ENCODE measurements at places on chromosomes 5 and 9.

DNA sequence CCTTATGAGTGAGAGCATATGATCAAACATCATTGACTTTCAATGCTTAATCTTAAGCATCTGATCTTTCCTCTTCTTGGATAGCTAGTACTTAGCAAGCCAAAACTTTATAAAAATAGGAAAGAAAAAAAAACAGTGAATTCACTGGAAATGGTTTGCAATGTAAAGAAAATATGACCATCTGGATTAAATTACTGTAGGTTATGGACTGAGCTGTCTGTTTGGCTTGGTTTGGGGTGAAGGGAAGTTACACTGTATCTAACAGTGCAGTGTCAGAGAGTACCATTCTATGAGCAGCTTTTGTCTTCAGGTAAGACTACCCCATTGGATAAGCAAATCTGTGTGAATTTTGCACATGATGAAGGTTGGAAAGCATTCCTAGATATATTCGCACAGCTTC, 151.4 kb downstream of the TLE1 start:
- DNase-seq = no peak

- no peak for DNase-seq
Measured at GRCh38 chr5:119630752-119631440, 1.5 kb downstream of the FAM170A start.

DNA sequence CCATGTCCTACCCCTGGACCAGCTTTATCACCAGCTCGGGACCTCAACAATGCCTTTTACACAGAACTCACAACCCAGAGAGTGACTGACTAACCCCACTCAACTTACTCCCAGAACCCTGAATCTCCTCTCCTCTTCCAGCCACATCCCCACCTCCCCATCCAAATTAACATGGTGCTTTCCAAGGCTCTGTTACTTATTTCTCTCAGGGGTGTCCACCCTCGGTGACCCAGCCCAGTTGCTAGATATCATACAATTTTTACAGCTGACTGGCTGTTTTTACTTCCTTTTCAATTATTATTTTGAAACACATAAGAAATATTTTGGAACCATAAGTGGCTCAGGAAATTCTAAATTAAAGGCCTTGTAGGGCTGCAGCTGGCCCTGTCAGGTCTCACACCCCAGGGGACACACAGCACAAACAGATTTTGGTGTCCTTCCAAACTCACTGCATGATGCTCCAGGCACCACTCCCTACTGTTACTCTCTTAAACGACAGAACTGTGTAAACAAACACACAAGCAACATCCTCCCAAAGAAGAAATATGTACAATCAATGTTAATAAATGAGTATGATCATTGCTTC, 180.6 kb downstream of the ADAMTS12 start:
- no peak for DNase-seq

DNA sequence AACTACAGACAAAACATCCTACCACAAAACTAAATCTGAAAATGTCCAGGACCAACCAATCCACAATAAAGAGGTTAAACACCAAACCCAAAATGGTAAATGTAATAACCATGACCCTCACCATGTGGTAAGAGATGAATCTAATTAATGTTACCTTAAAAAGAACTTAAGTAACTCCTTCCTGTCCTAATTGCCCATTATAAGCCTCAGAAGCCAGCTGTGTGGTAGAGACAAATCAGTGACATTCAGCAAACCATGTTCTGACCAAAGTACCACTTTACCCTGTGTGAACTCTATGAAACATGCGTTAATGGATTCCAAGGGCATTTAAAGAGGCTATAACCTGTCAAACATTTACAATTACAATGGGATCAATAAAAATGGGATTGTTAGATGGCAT, 25.0 kb downstream of the LPAR1 start:
- DNase-seq = no peak

- DNase-seq = peak; percentile 70
Measured at GRCh38 chr5:176660860-176661641, 13.8 kb downstream of the TSPAN17 start.

DNA sequence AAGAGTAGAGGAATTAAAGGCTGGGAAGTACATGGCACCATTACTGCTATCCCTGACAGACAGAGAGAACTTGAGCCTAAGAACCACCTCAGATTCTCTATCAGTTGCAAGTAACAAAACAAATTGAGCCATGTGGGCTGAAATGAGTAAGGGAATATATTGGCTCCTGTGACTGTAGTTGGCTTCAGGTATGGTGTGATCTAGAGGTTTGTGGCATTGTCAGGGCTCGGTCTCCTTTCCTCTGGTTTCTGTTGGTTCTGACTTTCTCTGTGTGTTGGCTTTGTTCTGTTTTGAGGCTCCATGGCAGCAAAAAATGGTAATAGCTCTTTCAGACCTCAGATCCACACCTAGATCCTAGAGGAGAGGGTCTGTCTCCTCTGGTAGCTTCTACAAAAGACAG, 5.7 kb downstream of the GALNT10 start:
- no peak for DNase-seq

- no peak for DNase-seq
Measured at GRCh38 chr9:16385590-16385989, 484.9 kb downstream of the BNC2 start.

- DNase-seq = no peak
Measured at GRCh38 chr5:7261049-7261448, 134.9 kb upstream of the ADCY2 start.

DNA sequence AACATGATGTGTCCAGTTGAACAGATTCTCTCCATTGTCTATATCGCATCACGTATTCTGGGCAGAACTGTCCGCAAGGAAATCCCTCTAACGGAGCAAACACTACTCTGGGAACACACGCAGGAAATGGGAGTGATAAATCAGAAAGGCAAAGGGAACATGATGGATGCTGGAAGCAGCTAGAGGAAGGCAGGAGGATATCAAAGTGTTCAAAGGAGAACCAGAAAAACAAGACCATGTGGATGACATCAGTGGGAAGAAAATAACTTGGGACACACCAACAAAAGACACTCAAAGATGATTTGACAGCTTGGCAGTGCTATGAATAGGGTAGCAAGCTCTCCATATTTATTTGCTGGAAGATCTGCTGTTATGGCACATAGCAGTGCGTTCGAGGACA, 142.9 kb downstream of the PLK2 start:
- no peak for DNase-seq

DNA sequence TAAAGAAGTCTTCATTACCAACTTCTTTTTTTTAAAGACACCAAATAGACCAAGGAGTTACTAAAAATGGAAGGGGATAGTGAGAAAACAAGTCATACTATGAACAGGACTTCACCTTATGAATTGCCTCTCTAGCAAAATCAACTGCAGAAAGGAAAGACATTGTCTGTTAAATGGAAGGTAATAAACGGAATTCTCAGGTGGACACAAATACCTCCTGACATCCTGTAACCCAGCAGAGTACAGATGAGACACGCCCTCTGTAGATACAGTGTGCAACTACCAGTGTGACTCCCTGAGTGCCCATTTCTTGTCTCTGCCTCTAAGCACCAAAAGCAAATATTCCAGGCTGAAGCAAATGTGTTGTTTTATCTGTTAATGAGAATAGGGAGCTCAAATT, 12.2 kb upstream of the PLPP1 start:
- no peak for DNase-seq

- DNase-seq = no peak
Measured at GRCh38 chr9:20353524-20353923, 268.8 kb downstream of the MLLT3 start.

GRCh38 chr5:132499440-132500243, 9.1 kb upstream of the IRF1 start:
- DNase-seq = no peak

DNA sequence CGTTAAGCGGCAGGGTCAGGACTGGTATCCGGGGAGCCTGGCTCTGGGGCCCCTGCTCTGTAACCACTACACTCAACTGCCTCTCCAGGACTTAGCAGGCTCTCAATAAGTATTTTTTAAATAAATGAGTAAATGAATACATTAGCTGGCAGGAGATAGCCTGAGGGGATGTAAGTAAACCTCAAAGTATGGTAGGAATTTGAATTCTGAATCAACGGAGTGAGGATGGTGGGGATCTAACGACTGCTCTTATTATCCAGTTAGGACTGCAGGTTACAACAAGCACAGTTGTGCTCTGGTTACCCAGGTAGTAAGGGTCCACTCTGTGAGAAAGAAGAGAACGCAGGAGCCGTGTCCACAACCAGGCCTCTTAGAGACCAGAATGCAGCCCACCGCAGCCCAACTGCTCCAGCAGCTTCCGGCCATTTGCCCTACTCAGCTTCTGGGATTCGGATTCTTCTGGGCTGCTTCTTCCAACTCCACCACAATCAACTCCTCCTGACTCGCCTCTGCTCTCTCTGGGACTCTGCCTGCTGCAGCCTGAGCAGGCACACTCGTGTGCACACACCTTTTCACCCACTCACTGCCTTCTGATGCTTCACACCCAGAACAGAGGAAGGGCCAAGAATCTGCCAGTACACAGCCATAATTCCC, 52.6 kb downstream of the MED27 start:
- DNase-seq = no peak

- no peak for DNase-seq
Measured at GRCh38 chr5:158163451-158164295, 304.7 kb upstream of the CLINT1 start.

DNA sequence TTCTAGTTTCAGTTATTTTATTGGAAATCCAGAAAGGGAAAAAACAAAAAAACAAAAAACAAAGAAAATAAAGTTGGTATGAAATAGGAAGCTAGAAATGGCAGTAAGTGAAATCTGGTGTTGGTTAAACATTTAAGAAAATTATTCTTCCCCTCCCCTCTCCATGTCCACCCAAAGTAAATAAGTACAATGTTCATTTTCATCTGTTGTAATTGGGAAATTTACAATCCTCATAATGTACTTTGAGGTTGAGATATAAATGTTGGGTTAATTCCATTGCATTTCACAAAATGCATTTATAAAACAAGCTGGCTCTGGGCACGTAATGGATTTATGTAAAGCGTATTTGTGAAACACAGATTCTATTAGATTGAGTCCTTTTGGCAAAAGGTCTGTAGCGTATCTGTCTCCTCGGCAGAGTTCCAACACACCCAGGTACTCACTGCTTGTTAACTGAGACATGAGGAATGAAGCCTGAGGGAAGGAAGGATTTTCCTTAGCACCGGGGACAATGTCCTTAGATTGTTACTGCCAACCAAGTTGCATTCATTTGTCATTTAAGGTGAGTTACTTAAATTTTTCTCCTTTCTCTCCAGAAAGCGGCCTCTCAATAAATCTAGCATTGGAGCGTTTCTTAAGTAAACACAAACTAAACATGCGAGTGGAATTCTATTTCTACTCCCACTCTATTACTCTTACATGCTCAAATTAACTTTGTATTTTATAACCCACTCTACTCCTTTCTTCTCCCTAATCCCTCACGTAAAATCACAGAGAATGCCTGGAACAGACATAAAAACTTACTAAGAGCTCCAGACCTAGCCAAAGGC, 912.3 kb upstream of the WWC1 start:
- no peak for DNase-seq

DNA sequence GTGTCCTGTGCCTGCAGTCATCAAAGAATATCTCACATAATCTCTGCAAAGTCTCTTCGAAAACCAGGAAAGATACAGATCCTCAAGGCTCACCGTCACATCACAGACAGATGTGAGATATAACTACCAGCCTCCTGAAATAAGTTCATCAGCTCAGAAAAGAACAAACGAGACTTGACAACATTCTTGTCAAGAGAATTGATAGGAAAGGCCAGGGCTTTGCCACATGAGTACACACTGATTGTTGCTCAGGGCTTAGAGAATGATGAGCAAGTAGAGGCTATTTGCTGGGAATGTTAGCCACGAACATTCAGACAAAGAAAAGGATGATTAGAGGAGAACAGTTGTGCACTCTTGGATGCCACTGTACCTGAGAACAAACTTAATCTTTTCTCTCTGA, 535.1 kb downstream of the ELAVL2 start:
- no peak for DNase-seq

DNA sequence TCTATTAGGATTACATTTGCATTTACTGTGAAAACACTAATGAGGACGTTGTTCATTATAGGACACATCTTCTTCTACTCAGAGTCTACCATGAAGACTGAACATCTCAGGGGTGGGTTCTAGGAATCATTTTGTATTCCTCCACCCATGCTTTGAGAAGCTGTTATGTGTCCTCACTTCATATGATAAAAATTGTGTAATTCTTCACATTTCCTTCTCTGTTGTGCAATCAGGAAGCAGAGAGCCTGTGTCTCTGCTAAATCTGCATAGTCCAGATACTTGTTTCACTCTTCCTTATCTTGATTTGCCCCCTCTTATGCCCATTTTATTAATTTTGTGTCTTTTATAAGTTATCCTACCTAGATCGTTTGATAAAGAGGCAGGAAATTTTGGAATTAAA, 97.8 kb upstream of the IQGAP2 start:
- DNase-seq = no peak

DNA sequence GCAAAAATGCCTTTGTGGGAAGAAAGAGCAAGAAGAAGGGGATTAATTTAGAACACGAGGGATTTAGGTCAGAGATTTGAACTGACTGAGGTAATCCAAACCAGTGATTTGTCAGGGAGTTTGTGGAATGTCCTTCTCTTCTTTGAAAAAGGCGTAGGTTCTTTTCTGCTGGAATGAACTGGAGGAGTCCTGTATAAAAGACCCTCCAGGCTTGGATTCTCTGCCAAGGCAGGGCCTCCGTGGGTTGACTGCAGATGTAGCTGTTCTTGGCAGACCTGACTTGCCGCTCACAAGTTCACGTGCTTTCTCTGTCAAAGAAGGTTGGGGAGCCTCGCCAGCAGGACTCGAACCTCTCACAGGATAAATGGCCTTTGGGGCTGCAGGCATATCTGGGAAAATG, 62.8 kb upstream of the STC2 start:
- no peak for DNase-seq

DNA sequence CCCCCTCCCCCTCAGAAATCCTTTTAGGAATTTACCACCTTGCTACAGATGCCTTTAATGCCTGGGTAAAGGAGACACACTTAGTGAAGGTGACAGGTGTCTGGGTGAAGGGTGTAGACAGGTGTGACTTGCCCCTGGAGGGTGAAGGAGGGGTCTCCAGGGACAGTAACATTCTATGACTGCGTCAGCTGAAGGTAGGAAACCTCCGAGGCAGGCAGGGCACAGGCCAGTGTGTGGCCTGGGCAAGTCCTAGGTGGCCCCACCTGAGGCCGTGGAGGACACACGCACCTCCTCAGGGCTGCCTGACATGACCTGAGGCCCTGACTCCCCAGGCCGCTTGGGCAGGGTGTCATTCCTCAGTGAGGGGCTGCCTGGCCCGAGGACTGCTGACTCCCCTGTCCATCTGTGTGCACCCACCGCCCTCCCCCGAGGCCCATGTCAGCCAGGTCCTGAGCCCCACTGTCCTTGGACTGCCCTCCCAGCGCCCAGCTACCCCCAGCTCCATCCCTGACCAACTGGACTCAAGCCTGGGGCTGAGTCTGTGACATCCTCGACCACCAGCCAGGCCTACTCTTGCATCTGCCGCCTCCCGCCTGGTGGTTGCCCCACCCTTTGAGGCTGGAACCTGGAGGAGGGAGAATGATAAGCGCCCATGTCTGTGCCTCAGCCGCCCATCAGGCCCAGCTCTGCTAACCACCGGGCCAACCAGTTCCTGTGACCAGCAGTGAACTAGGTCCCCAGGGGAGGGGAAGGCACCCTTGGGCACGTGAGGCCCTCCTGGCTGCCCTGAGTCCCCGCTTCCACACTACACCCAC, 18.4 kb downstream of the CARD19 start:
- no peak for DNase-seq

- no peak for DNase-seq
Measured at GRCh38 chr5:6572825-6573380, 59.9 kb downstream of the NSUN2 start.

All from stimulated activated CD4-positive, alpha-beta T cell treated with anti-CD3 and anti-CD28 coated beads, Interleukin-2, amount 100 ng/mL, for 4 hours (primary cell).